ENCODE measurements at places on chromosomes 3 and 15.

- no peak for DNase-seq
These were observed 108.9 kb upstream of the ABHD17C start for GRCh38 chr15:80586161-80586560.

DNA sequence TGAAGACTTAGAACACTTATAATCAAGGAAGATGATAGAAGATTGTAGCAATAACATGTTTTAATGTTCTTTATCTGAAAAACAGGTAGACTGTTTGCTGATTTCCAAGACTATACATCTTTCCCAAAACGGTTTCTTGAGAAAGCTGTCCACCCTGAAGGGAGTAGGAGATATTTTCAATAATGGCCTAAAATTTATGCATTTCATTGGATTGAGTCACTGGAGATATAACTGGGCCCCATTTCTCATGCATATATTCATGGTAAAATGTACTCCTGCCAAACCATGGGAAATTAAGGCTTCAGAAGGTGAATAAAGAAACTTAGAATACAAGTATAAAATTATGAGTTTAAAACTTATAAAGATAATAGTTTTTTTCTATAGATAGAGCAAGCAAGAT is 143.9 kb downstream of the LSAMP start:
- DNase-seq, result peak; percentile 68

DNA sequence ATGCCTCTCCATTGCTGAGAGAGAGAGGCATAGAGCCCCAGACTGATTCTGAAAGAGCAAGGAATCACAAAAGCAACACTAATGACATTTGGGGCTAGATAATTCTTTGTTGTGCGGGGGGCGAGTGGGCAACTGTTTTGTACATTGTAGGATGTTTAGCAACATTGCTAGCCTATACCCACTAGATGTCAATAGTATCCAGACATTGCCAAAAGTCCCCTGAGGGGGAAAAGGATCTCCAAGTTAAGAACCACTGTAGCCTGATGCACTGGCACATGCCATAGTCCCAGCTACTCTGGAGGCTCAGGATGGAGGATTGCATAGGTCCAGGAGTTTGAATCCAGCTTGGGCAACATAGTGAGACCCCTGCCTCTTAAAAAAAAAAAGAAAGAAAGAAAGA is 22.8 kb upstream of the GOLM2 start:
- DNase-seq, result no peak

DNA sequence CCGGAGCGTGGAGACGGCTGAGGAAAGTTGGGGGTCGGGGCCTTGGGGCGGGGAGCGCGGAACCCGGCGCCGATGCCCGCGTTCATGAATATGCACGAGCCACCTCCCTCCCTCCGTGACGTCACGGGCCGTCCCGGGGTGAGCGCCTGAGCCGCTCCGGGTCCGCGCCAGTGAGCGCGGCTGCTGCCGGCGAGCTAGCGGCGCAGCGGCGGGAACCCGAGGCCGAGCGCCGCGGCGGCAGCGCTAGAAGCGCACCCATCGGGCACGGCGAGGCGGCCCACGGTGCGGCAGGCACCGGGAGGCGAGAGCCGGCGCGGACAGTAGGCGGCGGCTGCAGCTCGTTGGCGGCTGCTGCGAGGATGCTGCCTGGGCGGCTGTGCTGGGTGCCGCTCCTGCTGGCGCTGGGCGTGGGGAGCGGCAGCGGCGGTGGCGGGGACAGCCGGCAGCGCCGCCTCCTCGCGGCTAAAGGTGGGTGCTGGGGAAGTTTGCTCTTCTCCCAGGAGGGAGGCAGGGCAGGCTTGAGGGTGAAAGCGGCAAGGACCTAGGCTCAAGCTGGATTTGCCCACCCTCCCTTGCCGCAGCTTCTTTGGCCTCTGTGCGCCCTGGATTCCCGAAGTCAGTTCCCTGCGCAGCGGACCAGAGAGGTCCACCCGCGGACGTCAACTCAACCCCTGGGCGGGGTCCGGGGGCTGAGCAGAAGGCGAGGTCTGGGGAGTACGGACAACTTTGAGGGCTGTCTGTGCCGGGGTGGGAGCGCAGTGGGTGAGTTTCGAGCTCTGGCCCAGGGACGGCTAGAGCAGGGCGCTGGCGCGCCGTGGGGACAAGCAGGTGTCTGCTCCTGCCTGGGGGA is at the start of gene CLSTN2:
CLSTN2 (plus strand) TSS at position 170 of the 850 bp plus-strand sequence.
- peak; percentile 92 for DNase-seq

- DNase-seq, result peak; percentile 83
These were observed 42.7 kb downstream of the DUT start for GRCh38 chr15:48373821-48374451.
